ENCODE measurements at places on chromosomes 12 and 14. TPM values are rescaled to one million over a fixed set of nuclear protein-coding genes. Genes with fewer than 3 reads are reported as not detected.
A peak's percentile ranks its signal among the peaks of the same experiment; 100 is the strongest.

DNA sequence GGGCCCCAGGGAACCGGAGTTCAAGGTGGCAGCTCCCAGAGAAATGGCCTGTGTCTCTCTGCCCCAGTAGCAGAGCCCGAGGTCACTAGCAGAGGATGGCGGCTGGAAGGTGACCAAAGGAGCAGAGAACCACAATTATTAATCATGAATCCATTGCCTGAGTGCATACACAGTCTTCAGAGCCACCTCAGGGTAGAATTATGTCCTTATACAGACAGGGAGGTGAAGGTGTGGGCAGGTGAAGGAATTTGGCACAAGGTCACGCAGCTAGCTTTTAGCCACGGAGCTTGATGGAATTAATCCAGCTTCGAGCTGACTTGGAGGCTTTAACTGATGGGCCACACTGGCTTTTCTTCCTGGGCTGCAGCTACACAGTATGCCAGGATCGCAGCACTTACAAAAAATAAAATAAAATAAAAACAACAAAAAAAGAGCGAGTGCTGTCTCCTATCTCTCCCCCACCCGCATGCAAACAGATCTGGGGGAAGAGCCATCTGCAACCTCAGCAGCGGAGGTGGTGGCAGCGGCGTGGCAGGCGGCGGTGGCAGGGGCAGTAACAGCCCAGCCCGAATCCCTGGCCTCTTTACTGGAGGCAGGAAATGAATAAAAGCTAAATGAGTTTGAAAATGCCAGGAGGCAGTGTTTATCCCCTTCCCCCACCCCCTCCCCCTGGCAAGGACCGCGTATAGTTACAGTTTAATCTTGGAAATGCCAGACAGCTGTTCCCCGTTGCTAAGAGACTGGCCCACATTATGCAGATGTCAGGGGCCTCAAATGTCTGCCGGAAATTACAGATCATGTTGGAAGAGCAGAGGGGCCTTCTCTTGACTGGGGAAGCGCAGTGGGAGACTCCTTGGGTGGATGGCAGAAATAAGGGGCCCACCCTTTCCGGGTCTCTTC lies 93.5 kb downstream of the LRRC74A start:
- DNase-seq: peak; percentile 96

The OR11H12 gene
- not detected for polyA plus RNA-seq

The DLGAP5 gene
- polyA plus RNA-seq: 32.8 TPM

The GLT1D1 gene
- 2.2 TPM for polyA plus RNA-seq
